GM04503 (cell line): ENCODE measurements at places on chromosomes 12 and 14.
A peak's percentile ranks its signal among the peaks of the same experiment; 100 is the strongest.

DNA sequence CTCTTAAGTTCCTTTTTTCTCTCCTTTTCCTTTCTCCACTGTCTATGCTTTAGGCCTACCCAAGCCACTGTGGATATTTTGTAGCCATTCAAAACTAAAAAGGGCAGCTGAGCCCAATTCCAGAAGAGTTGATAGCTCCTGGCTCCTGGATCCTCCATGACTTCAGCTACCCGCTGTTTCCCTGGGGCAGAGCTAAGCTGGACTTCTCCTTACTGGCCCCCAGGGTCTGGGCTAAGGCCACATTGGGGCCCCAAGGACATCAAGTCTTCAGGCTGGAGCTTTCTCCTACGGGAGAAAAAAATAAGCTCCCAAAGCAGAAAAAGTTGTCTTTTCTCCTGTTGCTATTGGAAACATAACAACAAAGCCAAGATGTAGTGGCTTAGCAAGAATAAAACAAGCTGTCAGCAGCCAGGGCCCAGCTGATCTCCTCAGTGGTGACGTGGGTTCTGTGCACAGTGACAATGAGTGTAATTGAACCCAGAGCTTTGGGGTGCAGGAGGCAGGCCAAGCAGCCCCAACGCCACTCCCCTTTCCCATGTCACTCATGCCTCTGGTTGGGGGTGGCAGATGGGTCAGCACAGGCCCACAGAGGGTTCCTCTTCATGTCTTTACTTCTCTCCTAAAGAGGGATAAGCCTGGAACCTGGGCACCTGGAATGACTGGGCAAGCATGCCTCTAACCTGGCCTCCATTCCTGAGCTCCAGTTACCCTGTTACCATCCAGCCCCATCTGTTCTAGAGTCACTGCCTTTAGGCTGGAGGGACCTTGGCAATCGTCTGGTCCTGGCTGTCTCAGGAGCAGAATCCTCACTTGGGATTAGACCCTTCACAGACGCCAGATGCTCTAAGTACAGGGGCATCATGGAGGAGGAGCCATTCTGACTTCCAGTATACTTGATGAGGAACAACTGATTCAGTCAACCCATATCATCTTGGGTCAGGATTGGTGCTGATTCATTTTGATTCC is 171.2 kb downstream of the ZFP36L1 start:
- peak; percentile 91 for DNase-seq

DNA sequence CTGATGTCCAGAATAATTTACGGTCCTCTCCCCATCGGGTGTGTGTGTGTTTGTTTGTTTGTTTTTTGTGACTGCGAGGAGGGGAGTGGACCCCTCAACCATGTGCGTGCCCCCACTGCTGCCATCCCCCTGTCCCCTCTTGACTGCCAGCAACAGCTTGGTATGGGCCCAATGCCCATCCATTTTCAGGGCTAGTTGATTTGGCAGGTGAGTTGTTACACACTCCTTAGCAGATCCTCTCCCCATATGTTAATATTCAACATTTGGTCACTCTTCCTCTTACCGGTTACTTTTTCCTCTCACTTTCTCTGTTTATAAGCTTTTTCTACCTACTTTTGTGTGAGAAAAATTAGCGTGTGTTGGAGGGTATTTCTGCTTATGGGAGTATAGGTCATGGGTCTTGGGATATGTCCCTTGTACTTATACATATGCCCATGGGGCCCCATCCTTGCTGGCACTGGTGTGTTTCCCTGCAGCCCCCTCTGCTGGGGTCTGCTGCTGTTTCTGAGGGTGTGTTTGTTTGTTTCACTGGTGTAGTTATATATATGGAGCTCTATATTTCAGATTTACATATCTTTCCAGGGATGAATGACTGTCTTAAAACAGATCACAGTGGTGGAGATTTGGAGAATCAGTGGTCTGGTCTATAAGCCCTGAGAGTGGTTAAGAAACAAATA is 33.8 kb downstream of the ZFHX2 start:
- no peak for DNase-seq

GRCh38 chr12:65195387-65196055 is 26.1 kb downstream of the LEMD3 start:
- no peak for DNase-seq

DNA sequence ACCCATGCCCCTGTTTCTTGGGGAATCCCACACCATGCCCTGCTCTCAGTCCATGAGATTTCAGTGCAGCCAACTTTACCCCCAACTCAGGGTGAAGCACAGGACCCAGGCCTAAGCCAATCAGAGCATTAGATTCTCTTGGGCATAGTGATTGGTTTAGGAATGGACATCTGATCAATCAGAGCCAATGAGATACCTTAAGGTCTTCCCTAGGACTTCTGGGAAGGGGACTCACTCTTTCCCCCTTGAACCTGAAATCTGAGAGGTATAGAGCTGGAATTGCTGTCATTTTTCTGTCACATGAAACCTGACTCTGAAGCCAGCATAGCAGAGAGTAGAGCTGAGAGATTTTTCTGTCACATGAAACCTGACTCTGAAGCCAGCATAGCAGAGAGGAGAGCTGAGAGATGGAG is 127.1 kb downstream of the ZFP36L1 start:
- DNase-seq: no peak

DNA sequence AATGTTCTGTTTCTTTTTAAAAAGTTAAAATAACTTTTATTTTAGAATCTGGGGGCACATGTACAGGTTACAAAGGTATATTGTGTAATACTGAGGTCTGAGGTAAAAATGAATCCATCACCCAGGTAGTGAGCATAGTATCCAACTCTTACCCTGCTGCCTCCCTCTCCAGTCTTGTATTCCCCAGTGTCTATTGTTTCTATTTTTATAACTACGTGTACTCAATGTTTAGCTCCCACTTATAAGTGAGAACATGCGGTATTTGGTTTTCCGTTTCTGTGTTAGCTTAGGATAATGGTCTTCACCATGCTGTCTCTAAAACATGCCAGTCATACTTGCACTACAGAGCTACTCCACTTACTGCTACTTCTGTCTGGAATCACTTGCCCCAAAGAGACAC is 8.4 kb downstream of the FBXO33 start:
- DNase-seq: no peak

DNA sequence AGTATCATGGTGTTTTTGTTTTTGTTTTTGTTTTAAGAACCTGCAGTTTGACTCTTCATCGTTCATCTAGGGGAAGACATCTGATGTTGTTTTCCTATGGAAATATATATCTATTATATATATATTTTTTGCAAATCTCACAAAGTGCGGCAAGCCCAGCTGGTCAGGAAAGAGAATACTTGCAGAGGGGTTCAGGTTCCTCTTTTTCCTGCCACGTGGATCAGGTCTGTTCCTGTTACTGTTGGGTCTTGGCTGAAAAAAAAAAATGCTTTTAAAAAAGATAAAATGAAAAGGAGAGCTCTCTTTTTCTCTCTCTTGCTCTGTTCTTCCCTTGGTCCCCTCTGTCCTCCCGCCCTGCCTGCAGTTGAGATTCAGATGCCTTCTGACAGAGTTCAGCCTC is 179.4 kb upstream of the BCL2L14 start:
- DNase-seq: no peak

GRCh38 chr12:5318874-5319273 is 113.0 kb upstream of the NTF3 start:
- DNase-seq: peak; percentile 67

GRCh38 chr14:95240859-95241813 is 78.6 kb downstream of the CLMN start:
- DNase-seq: no peak

- DNase-seq: no peak
These were observed 217.7 kb upstream of the PDZRN4 start for GRCh38 chr12:40970320-40970907.

- no peak for DNase-seq
These were observed 828.3 kb downstream of the VRK1 start for GRCh38 chr14:97625477-97625876.

GRCh38 chr12:2262449-2262848 is 209.7 kb downstream of the CACNA1C start:
- DNase-seq: no peak

- no peak for DNase-seq
These were observed 55.2 kb downstream of the TGFB3 start for GRCh38 chr14:75926431-75927115.

DNA sequence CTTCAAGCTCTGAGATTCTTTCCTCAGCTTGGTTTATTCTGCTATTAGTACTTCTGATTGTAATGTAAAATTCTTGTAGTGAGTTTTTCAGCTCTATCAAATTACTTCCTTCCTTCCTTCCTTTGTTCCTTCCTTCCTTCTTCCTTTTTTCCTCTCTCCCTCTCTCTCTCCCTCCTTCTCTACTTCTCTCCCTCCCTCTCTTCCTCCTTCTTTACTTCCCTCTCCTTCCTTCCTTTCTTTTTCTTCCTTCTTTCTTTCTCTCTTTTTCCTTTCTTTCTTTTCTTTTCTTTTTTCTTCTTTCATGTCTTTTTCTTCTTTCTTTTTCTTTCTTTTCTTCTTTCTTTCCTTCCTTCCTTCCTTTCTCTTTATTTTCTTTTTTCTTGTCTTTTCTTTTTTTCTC is 565.2 kb upstream of the STXBP6 start:
- no peak for DNase-seq

GRCh38 chr12:53287741-53288216 is 7.6 kb upstream of the PFDN5 start:
- no peak for DNase-seq

GRCh38 chr12:114757684-114758325 is 73.8 kb upstream of the TBX3 start:
- DNase-seq: no peak

GRCh38 chr12:121089031-121089812 is 43.5 kb upstream of the P2RX7 start:
- DNase-seq: no peak

GRCh38 chr14:81348061-81348460 is 52.1 kb downstream of the STON2 start:
- DNase-seq: no peak

GRCh38 chr14:74792249-74793039 is 29.3 kb downstream of the YLPM1 start:
- no peak for DNase-seq

GRCh38 chr14:84760489-84761126 is 769.3 kb upstream of the FLRT2 start:
- peak; percentile 53 for DNase-seq

- no peak for DNase-seq
These were observed 1.9 kb downstream of the PCNX4 start for GRCh38 chr14:60093606-60094005.

DNA sequence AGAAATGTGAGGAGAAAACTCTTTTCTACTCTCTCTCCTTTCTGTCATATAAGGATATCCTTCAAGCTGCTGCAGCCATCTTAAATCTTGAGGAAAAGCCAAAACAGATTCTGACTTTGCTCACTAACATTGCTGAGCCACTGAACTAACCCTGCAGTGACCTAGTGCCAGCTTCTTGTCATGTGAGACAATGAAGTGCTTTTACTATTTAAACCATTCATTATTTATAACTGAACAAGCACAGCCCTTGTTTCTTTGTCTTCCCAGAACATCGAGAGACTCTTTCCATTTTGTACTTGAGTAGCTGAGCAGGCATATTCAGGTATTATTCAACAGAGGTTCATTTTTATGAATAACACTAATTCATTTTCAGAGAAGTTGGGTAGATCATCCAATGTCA is 455.0 kb upstream of the TMPO start:
- no peak for DNase-seq

DNA sequence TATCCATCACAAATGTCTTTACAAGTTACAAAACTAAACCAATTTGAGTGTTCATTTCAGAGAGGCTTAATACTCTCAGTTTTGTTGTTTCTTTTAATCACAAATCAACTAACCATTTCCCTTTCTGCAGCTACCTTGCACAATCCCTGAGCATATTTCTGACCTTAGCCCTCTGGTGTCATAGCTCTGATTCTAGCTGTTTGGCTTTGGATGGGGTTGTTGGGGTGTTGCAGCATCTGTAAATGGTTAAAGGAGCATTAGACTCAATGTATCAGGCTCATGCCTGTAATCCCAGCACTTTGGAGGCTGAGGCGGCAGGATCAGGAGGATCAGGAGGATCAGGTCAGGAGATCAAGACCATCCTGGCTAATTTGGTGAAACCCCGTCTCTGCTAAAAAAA is 461.4 kb downstream of the NRXN3 start:
- no peak for DNase-seq

DNA sequence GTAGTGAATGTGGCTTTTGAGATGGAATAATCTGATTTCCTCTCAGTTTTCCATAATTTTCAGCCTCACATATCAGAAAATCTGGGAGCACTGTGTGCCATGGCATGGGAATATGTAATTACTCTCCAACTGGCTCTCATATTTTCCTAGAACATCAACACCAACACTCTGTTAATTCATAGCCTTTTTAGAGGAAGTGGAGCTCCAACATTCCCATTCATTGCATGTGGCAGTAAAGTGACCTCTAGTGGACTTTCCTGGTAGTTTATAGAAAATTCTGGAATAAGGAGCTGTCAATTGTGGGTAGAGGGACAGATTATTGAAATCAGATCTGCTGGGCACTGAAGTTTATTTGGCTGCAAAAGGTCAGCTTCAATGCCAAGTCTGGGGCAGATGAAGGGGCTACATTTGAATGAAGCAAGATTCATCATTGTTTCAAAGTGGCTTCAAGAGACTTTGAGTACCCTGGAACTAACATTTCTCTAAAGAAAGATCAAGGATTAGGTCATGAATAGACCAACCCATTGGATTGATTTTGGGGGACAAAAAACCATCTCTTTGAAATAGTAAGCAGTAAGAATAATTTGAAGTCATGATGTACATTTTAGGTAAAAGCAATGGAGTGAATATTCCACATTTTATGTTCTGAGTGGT is 23.6 kb upstream of the USP44 start:
- peak; percentile 16 for DNase-seq

- no peak for DNase-seq
These were observed 66.6 kb upstream of the KCNA5 start for GRCh38 chr12:4977102-4977501.

GRCh38 chr12:84117190-84117589 is 795.4 kb downstream of the SLC6A15 start:
- DNase-seq: no peak

DNA sequence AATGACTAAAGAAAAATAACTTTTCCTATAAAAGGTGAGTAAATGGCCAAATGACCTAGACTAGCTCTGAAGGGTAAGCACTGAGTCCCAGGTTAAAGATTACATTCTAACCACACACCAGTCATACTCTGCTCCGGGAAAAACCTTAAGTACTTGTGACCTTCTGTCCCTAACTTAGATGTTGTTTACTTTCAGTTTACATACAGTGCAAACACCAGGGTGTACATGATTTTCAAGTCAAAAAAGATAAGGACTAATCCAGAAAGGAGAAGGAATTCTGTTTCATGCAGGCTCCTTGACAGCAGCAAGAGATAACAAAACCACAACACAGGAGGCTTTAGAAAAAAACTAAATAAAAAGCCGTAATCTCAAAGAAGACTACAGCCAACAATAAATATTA is 174.2 kb downstream of the PPM1H start:
- DNase-seq: no peak

- DNase-seq: no peak
These were observed 7.2 kb upstream of the CALCOCO1 start for GRCh38 chr12:53734425-53734824.

DNA sequence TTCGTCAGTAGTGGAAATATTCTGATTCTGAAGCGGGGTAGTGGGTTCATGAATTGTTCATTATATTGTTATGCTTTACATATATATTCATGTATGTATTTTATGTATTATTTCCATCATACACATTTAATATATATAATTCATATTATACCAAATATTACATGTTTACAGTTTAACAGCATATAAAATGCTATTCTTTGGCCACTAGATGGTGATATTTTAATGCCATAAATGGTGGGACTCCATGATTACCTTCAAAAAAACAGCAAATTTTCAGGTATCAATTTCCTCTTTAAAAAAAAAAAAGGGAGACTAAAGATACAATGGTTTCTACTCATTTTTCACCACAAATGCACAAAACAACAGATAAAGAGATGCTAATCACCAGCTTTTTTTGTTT is 41.0 kb downstream of the BDKRB1 start:
- no peak for DNase-seq
